ENCODE measurements at places on chromosomes 11 and 22.

GRCh38 chr22:26981111-26981510 is 323.7 kb downstream of the MIAT start:
- DNase-seq, result no peak

DNA sequence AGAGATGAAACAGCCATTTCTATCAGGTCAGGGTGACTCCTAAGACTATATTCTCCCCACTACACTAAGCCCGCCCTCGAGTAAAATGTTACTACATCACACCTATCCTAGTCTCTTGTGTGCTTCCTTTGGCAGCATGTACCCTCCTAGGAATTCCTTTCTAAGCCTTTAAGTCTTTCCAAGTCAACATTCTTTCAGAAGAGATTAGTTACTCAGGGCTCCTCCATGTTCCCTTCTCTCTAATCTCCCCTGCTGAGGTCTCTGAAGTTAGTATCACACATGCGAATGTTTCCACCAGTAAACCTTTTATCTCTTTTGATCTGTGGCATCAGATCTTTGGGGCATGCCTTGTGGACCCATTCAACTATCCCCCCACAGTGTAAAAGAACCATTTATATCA is 873.7 kb upstream of the FAT3 start:
- DNase-seq, result no peak

GRCh38 chr11:75096456-75097172 is at the start of gene OR2AT4:
TSS of gene OR2AT4 (minus strand) at chr11:75096876.
- no peak for DNase-seq

GRCh38 chr11:37951996-37952395 is 1354.0 kb upstream of the RAG2 start:
- no peak for DNase-seq

GRCh38 chr11:20912065-20912821 is 242.9 kb downstream of the NELL1 start:
- no peak for DNase-seq

- no peak for DNase-seq
Observed at GRCh38 chr11:121965330-121965729, 150.7 kb downstream of the BLID start.

- DNase-seq, result no peak
Observed at GRCh38 chr11:20558741-20559140, 40.7 kb upstream of the SLC6A5 start.

- peak; percentile 35 for DNase-seq
Observed at GRCh38 chr11:19345519-19345847, 104.7 kb upstream of the E2F8 start.

GRCh38 chr11:130092661-130093060 is 23.0 kb downstream of the APLP2 start:
- DNase-seq, result no peak

DNA sequence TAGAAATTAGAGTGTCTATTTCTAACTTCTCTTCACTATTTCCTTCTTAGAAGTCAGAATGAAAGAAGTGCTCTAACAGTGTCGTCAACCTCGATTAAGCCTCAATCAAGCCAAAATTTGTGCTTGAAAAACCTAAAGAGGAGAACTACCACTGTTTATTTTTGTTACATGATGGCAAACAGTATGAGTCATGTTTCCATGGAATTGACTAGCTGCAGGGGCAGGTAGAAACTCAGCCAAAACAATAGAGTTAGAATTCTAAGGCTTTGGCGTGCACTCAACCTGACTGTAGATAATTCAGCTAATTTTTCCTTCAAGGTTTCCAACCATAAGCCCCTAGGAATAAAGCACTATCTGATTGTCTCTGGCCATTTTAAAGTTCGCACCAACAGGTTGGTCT is 415.9 kb downstream of the ETS1 start:
- no peak for DNase-seq

DNA sequence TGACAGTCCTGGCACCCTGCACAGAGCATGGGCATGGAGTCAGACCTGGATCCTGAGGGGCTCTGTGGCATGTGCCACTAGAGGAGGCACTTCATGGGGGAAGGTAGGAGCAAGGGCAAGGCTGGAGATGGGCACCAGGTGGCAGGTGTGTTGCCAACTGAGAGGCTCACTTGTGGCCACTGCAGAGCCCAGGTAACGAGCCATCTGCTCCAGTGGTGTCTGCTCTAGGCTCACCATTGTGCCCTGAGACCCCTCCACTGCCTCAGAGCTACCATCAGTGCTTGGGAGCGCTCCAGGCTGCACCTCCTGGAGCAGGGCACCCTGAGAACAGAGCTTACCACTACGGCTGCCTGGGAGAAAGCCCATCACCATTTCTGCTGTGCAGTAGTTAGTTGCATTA is 1.3 kb upstream of the ZDHHC8 start:
- no peak for DNase-seq

GRCh38 chr11:72439455-72439854 is 5.1 kb upstream of the CLPB start:
- no peak for DNase-seq

GRCh38 chr11:105907319-105907718 is 114.7 kb downstream of the MSANTD4 start:
- no peak for DNase-seq

GRCh38 chr22:38051261-38051660 is 5.9 kb upstream of the PICK1 start:
- no peak for DNase-seq

GRCh38 chr11:108871867-108872266 is 207.0 kb downstream of the DDX10 start:
- DNase-seq, result no peak

DNA sequence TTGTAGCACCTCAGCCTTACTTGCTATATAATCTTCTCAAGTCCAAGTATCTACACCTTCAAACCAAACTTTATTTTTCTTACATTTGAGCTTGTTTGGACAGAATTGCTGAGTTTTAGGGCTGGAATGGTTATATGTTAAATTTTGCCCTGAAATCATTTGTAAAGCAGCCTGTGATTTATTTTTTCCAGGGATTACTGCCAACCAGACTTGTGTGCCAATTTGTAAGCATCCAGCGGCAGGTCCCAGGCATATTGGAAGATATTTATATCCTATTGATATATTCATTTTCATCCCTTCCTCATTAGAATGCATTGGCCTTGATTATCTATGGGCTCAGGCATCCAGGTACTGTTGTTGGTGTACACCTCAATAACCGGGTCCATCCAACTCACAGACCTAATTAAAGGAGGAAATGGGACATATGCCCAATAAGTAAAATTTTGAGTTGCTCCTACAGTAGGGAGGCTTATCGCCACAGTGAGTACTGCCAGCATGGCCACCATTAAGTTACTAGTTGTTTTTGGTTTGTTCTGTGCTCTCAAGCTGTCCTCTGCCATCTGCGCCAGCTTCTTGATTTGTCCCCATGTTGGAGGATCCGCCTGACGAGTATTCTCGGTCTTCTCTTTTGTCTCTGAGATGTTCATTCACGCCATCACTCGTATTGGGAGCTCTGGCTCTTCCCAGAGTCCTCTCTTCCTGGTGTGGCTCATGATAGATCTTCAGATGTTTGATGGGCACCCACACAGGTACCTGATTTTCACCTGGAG is 9.8 kb upstream of the DNAJB13 start:
- no peak for DNase-seq

DNA sequence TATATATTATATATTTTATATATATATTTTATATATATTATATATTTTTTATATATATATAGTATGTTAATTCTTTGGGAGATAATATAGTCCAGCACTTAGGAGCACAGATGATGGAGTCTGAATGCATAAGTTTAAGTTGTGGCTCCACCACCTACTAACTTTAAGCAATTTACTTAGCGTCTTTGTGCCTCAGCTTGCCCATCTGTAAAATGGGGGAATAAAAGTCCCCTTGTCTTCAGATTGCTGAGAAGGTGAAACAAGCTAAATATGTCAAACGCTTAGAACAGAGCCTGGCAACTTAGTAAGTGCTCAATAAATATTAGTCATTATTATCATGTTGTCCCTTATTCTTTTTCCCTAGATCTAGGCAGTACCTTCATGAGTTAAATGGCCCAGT is 27.5 kb downstream of the DSCAML1 start:
- DNase-seq, result no peak

GRCh38 chr22:38941488-38941987 is 15.9 kb upstream of the APOBEC3A start:
- peak; percentile 76 for DNase-seq

- peak; percentile 51 for DNase-seq
Observed at GRCh38 chr22:25623310-25623734, 58.8 kb downstream of the GRK3 start.

DNA sequence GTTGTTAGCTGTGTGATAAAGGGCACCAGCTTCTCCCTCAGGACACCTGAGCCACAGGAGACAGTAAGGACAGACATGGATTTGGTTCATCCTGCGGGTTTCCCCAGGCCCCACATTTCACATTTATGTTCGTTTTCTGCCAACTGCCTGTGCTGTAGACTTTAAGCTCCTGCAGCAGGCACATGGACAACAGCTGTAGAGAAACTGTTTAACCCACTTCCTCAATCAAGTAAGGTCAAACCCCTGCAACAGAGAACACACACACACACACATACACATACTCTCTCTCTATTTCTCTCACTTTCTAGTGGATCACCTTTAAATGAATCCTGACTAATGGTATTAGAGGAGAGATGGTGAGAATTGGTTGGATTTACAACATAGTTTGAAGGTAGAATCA is 90.7 kb downstream of the C11orf87 start:
- no peak for DNase-seq

- no peak for DNase-seq
Observed at GRCh38 chr11:69752890-69753289, 22.3 kb downstream of the FGF4 start.

- peak; percentile 58 for DNase-seq
Observed at GRCh38 chr11:111977146-111978027, 40.2 kb downstream of the DIXDC1 start.

- DNase-seq, result peak; percentile 18
Observed at GRCh38 chr22:40265783-40266182, 80.5 kb upstream of the ADSL start.

GRCh38 chr11:820655-821511 is 2.2 kb downstream of the PNPLA2 start:
- DNase-seq, result no peak

DNA sequence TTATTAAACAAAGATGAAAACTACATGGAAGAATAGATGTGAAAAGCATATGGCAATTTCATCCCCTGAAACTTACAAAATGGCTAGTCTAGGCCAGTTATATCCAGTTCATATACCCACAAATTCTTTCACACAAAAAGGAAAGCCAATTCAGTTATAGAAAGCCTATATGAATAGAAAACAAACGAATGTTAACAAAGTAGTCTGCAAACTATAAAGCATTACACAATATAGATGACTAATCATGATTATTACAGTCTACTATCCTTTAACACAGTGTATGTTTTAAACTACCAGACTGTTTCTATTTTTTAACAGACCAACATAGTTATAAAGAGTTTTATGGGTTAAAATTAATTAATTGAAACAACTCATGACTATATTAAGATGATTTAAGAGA is 12.1 kb downstream of the DCUN1D5 start:
- DNase-seq, result no peak

DNA sequence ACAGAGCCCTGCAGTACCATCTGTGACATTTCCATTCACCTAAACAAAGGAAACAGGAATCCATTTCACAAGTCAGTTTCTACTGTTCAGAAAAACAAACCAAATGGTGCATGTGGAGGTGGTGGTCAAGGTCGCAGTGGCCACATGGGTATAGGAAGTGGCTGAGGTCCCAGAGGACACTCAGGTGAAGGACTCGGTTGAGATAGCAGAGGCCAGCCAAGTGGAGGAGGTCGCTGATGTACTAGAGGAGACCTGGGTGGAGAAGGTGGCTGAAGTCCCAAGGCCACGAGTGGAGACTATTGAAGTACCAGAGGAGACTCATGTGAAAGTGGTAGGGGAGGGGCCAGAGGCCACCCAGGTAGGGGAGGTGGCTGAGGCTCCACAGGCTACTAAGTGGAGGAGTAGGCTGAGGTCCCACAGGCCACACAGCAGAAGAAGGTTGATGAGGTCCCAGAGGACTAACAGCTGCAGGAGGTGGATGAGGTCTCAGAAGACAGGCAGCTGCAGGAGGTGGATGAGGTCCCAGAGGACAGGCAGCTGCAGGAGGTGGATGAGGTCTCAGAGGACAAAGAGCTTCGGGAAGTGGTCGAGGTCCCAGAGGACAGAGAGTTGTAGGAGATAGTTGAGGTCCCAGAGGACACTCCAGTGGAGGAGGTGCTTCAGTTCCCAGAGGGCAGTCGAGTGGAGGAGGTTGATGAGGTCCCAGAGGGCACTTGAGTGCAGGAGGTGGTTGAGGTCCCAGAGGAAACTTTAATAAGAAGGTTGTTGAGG is 40.2 kb downstream of the ZNF195 start:
- DNase-seq, result no peak

DNA sequence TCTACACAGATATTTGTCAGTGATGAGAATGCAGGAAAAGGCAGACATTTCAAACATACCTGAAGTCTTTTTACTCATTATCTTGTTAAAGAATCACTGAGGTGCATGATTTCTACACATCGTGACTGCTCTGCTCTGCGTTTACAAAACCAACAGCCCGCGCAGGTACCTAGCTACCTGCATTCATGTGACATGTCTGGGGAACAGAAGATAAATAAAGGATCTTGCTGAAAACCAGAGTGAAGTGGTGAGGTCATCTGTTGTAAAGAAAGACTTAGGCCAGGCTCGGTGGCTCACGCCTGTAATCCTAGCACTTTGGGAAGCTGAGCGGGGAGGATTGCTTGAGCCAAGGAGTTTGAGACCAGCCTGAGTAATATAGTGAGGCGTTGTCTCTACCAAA is 15.7 kb downstream of the ASPHD2 start:
- no peak for DNase-seq

DNA sequence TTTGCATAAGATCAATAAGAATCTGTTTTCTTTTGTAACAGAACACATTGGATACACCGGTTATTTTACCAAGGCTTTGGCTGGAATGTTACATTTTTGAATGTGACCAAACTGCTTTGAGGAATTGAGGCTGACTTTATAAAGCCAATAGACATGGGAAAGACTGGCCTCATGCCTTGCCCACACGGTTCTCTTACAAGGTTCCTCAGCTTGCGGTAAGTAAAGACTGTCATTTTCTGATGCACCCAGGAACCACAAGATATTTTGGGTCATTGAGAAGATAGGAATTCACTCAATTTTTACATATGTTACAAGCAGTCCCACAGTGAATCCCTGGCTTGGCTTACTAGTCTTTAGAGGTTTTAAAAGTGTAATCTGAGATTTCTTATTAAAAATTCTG is 23.9 kb downstream of the OR10A6 start:
- DNase-seq, result no peak

- no peak for DNase-seq
Observed at GRCh38 chr22:40482391-40482790, 112.0 kb downstream of the SGSM3 start.

GRCh38 chr11:121634889-121635288 is 182.1 kb upstream of the SORL1-AS1 start:
- no peak for DNase-seq

All from GM10248 (cell line).